ENCODE measurements at places on chromosomes 3 and 15.
A peak's percentile ranks its signal among the peaks of the same experiment; 100 is the strongest.

- no peak for DNase-seq
Observed at GRCh38 chr15:83762367-83762766, 108.4 kb downstream of the ADAMTSL3 start.

DNA sequence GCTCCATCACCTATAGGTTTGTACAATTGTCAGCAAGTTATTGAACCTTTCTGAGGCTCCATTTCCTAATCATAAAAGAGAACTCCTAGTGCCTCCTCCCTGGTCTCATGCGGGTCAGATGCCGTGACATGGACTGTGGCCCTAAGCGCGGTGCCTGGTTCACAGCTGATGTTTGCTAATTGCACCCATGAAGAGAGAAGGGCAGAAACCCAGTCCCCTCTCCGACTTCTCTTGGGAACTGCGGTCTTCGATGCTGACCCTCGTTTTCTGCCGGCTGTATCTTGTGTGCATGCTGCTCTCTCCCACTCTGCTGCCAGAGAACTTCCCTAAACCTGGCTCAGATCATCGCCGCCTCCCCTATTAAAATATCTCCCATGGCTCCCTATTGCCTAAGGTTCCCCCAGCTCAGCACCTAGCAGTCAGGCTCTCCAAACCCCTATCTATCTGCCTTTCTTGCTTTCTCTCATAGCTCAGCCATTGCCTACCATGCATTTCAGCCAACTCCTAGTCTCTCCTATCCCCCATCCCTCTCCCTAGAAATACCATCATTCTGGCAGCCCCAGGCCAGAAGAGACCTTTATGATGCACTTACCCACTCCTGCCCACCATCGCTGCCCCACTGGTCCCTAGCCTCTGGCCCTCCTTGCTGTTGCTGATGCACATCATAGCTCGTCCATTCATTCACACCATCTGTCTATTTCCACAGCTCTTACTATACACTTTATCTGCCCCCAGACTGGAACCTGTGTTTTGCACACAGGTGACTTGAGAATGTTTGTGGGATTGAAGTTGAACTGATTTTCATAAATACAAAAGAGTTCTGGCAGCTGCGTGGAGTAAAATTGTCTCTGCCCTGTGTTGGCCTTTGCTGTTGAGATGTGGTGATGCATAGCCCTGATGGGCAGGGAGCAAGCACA is 6.6 kb downstream of the ISG20 start:
- no peak for DNase-seq

DNA sequence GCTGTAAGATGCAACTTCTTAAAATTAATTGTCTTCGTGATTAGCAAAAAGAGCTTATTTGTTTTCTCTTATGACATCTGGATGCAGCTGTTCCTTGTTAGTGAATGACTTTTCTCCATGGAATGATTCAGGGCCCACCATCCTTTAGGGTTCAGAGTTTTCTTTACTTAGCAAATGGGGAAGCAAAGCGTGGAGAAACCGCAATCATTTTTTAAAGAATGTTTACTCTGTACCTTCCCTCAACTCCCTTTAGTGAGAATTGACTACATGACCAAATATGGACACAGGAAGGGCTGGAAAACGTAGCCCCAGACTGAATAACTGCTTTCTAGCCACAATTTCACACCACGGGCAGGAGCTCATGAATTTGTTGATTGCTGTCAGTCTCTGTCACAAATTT is 130.1 kb downstream of the EDEM1 start:
- peak; percentile 34 for DNase-seq

DNA sequence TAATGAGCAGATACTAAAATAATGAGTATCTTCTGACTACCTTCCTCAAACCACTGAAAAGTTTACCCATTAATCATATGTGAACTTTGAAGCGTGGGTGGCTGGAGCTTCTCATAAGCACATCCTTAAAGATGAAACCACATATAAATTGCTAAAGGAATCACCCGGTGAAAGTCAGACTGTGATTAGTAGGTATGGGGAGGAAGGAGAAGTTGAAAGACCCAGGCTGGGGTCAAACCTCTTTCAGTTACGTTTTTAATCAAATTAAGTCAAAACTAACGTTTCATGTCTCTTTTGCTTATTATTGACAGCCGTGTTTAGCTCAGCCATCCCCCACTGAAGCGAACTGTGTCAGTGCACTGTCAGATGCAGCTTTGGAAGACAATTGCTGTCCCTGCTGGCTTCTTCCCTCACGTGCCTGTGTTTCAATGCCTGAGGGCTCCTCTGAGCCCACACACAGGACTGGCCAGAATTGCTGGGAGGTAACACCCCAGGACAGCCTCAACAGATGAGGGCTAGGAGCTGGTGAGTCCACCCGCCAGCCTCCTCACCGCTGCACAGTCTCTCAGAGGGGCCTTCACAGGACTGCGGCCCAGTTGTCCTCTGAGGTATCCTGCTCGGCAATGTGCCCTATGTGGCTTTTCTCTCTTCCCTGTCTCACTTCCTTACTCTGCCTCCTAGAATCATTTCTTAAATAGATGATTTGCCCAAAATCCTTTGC is 29.3 kb upstream of the SH3BP5 start:
- peak; percentile 44 for DNase-seq

DNA sequence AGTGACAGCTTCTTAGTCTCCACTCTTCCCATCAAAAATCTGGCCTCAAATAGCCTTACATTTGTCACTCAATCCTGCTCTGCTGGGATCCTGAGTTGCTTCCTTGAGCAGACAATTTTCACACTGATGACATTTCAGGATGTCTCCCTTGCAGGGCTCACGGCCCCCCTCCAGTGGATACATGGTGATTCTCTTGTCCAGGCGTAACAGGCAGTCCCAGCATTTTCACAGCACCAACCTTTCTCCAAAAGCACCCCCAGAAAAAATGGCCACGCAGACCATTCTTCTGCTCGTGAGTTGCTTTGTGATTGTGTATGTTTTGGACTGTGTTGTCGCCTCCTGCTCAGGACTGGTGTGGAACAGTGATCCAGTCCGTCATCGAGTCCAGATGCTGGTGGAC is 47.4 kb upstream of the WNT7A start:
- DNase-seq, result no peak

DNA sequence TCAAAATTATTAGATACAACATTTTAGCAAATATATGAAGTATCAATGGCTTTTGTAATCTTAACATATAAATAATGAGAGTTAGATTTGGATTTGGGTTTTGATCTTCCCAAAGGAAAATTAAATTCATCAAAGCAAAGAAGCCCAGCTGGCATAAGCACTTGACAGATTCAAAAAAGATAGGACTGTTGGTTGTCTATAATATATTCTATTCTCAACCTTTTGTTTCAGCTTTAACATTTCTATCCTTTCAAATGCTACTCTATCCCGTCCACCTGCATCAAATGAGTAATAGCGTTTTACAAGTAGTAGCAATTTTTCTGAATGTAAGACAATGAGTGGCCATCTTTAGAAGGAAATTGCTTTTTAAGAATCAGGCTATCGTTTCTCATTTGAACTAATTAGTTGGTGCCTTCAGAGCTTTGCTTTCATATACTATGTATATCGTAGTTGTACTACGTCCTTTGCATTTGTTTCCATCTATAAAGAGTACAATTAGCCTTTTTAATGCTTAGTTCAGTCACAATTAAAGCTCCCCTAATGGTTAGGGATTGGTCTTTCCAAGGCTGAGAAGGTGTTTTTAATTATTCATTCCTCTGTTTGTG is 278.0 kb downstream of the UBE2E2 start:
- no peak for DNase-seq

GRCh38 chr3:151268267-151269235 is 9.8 kb downstream of the P2RY14 start:
- DNase-seq, result no peak

DNA sequence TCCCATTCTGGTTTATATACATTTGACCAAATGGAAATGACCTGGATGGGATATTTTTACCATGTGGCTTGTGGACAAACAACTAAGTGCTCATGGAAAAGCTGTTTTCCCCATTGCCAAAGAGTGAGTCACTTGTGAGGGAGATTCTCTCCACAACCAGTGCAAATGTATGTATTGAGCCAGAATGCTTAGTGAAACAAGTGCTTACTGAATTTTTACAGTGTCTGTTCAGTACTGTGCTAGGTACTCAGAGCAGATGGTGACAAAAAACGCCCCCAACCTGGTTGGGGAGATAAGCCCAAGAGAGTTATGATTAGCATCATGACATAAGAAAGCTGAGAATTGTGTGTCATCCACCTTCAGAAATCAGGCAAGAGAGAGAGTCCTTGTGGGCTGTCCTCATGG is 2.3 kb downstream of the CHP1 start:
- peak; percentile 24 for DNase-seq
